Hepatocyte (in vitro differentiated cells): ENCODE measurements at places on chromosomes 6 and 20.

- no peak for DNase-seq
- H3K27me3 ChIP-seq = no peaks in the 10 kb centered on the region
- no peak overlapping the region for H3K27ac ChIP-seq
- no peak overlapping the region for H3K4me3 ChIP-seq
- no peaks in the 10 kb centered on the region for H3K36me3 ChIP-seq
Observed at GRCh38 chr20:24622856-24623255, 153.4 kb downstream of the SYNDIG1 start.

- H3K27ac ChIP-seq = no peak overlapping the region
- no peaks in the 10 kb centered on the region for H3K27me3 ChIP-seq
- DNase-seq = no peak
- no peak overlapping the region for H3K4me3 ChIP-seq
Observed at GRCh38 chr20:19821606-19822005, 63.5 kb downstream of the RIN2 start.

- H3K27me3 ChIP-seq = no peaks in the 10 kb centered on the region
- H3K4me1 ChIP-seq = no peaks in the 10 kb centered on the region
- H3K36me3 ChIP-seq = no peaks in the 10 kb centered on the region
- H3K4me3 ChIP-seq = no peak overlapping the region
- H3K27ac ChIP-seq = no peak overlapping the region
- DNase-seq = no peak
Observed at GRCh38 chr6:92043777-92044176, 1375.6 kb downstream of the EPHA7 start.

- H3K4me1 ChIP-seq = peaks cover 41% of the 10 kb centered on the region
- no peak for DNase-seq
- H3K36me3 ChIP-seq = no peaks in the 10 kb centered on the region
- peak overlapping the region; percentile 5 for H3K27ac ChIP-seq
Observed at GRCh38 chr6:3385660-3386151, 71.1 kb downstream of the SLC22A23 start.

GRCh38 chr20:38726804-38727606, 2.7 kb downstream of the SLC32A1 start:
- no peak overlapping the region for H3K4me3 ChIP-seq
- no peak for DNase-seq
- H3K4me1 ChIP-seq = peaks cover 9% of the 10 kb centered on the region
- H3K27ac ChIP-seq = no peak overlapping the region
- peaks cover 98% of the 10 kb centered on the region for H3K27me3 ChIP-seq
- no peaks in the 10 kb centered on the region for H3K36me3 ChIP-seq
